ENCODE measurements at places on chromosomes 12 and 14. TPM values are rescaled to one million over a fixed set of nuclear protein-coding genes. Genes with fewer than 3 reads are reported as not detected.

The KLRB1 gene
- total RNA-seq: not detected

The PLBD2 gene
- total RNA-seq: 22.2 TPM

The KRT6A gene
- total RNA-seq: not detected

The TRMT5 gene
- total RNA-seq: 13.6 TPM

The CLEC2D gene
- 0.39 TPM for total RNA-seq

The SLC17A8 gene
- not detected for total RNA-seq

The APOLD1 gene
- 8.4 TPM for total RNA-seq

The LAG3 gene
- 0.33 TPM for total RNA-seq

The ZNF605 gene
- 2.5 TPM for total RNA-seq

The NDRG2 gene
- total RNA-seq: 6.3 TPM

The SDR9C7 gene
- not detected for total RNA-seq

The ADGRD1 gene
- total RNA-seq: 15.6 TPM

The C1R gene
- 2.9 TPM for total RNA-seq

The ZBTB25 gene
- 2.0 TPM for total RNA-seq

The AKAP5 gene
- 2.9 TPM for total RNA-seq

The PROX2 gene
- not detected for total RNA-seq

The SLCO1C1 gene
- total RNA-seq: not detected

The SLC4A8 gene
- 16.6 TPM for total RNA-seq

The AKAP6 gene
- total RNA-seq: 2.1 TPM

The TTC7B gene
- 33.2 TPM for total RNA-seq

The TRIM9 gene
- 3.1 TPM for total RNA-seq

The SMOC1 gene
- total RNA-seq: 5.9 TPM

The PRKD1 gene
- total RNA-seq: 3.3 TPM

The IAPP gene
- total RNA-seq: not detected

The RTL1 gene
- not detected for total RNA-seq

The POLR3B gene
- 18.4 TPM for total RNA-seq

The TM7SF3 gene
- 69.4 TPM for total RNA-seq

The TRPV4 gene
- total RNA-seq: 0.65 TPM

The SELPLG gene
- total RNA-seq: 0.23 TPM

The ACOT4 gene
- total RNA-seq: 1.1 TPM

The OR6C70 gene
- total RNA-seq: 0.29 TPM

The LMNTD1 gene
- 0.57 TPM for total RNA-seq

The ARHGEF25 gene
- 5.6 TPM for total RNA-seq

The NIN gene
- 51.2 TPM for total RNA-seq

The MRPL52 gene
- total RNA-seq: 174 TPM

The KLRG1 gene
- total RNA-seq: 0.12 TPM

The LIN7A gene
- 0.12 TPM for total RNA-seq

The OR4K1 gene
- total RNA-seq: not detected

The KRT6C gene
- not detected for total RNA-seq

The CSRP2 gene
- 74.6 TPM for total RNA-seq

The GRIN2B gene
- under 0.01 TPM for total RNA-seq

The SARNP gene
- 253 TPM for total RNA-seq

The DUSP6 gene
- 94.7 TPM for total RNA-seq

The FSCB gene
- not detected for total RNA-seq

The VPS37B gene
- total RNA-seq: 46.6 TPM

The NTN4 gene
- total RNA-seq: 36.5 TPM

The OR6S1 gene
- total RNA-seq: not detected

The RD3L gene
- total RNA-seq: not detected

The TBX5 gene
- total RNA-seq: 2.9 TPM

The OLR1 gene
- total RNA-seq: 0.06 TPM

The NCAPD2 gene
- 95.2 TPM for total RNA-seq
